ENCODE measurements at places on chromosomes 3 and 15.

GRCh38 chr3:12719541-12719940 lies 39.5 kb downstream of the TMEM40 start:
- DNase-seq = no peak

GRCh38 chr15:101651554-101652097 lies 555 bp downstream of the TM2D3 start:
- DNase-seq = no peak

GRCh38 chr15:48992545-48992944 lies 28.8 kb upstream of the SHC4 start:
- no peak for DNase-seq

GRCh38 chr3:189143321-189143720 lies 28.4 kb upstream of the TPRG1 start:
- no peak for DNase-seq

DNA sequence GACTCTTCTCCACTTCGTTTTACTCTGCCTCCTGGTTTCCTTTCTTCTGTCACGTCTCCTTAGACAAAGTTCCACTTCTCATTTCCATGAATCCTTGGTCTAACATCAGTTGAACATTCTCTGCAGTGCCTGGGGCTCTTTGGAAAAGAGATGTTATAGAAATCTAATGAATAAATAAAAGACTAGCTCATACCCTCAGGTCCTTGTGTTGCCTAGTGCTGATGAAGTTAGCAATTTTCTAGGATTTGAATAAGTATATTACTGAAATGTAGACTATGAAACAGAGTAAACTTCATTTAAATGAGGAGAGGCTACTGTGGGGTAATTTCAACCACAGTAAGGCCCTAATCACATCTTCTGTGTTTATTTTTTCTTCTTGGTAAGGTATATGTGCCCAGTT lies 146.9 kb upstream of the CADPS start:
- no peak for DNase-seq

GRCh38 chr3:32614956-32615355 lies 44.3 kb upstream of the DYNC1LI1 start:
- DNase-seq = no peak

GRCh38 chr3:162142511-162142910 lies 645.9 kb downstream of the OTOL1 start:
- DNase-seq = no peak

- DNase-seq = no peak
These were observed 238.7 kb downstream of the ZPLD1 start for GRCh38 chr3:102673271-102674115.

DNA sequence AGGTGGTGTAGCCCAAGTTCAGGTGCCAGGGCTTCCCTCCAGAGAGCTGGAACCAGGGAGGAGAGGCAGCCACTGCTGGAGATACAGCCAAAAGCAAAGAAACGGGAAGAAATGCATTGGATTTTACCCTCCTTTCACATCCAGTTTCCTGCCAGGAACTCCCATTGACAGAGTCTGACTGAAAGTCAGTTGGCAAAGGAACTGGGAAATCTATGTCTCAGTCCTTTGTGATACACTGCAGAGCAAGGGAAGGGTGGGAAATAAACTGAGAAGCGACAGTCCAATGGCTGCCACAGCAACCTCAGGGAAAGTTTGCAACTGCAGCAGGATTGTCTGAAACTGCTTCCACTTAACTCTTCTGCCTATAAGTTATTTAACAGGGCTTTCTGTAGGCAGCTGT lies 142.6 kb downstream of the SATB1 start:
- no peak for DNase-seq

DNA sequence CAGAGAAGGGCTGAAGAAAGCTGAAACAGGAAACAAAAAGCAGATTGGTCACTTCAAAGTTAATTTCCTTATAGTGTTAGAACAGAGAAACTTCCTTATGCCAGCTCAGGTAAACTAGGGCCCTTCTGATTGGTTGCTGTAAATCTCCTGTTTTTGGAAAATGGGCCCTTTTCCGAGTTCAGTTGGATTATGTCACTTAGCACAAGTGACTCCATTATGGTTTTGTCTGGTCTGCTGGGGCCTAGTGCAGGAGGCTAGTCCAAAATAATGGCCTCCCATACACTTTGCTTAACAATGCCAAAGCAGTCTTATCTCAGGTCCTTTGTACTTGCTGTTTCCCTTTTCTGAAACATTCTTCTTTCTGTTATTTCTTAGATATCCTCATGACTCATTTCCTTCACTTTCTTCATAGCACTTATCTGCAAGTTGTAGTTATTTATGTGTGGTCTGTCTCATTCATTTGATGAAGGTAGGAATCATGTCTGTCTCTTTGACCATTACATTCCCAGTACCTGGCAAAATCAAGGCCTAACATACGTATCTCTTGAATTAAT lies 7.7 kb upstream of the DCP1A start:
- no peak for DNase-seq

DNA sequence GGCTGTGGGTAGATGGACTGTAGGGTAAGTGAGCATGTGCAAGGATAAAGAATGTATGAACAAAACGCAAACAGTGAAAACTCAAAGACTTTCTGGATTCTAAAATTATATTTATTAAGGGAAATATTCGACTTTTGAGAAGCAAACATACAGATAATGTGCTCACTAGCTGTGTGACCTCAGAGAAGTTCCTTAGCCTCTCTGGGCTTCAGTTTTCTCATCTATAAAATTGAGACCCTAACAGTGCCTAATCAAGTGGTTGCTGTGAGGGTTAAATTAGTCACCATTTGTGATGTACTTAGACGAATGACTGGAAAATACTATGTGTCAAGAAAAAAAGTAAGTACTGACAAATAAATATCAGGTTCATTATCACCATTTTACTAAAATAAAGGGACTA lies 261.7 kb downstream of the MAGI1 start:
- DNase-seq = no peak

GRCh38 chr15:88954431-88955277 lies 41.5 kb upstream of the MFGE8 start:
- DNase-seq = no peak

DNA sequence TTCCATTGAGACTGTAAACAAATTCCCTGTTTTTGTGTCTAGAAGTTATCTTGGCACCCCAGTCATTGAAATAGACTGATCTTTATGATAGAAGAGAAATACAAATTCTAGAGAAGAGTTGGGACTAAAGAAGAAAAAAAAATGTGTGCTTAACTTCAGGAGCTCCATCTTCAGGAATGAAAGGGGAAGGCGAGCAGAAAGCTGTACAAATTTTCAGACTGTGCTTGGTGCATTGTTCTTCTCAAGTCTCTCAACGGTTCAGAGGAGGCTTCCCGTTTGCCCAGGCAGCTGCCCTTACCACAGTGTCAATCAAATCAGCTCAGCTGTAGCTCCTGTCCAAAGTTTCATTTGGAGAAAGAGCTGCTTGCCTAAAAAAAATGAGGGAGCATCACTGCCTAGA lies 41.7 kb downstream of the OXSM start:
- DNase-seq = no peak

- DNase-seq = no peak
These were observed 37.9 kb downstream of the ETV5 start for GRCh38 chr3:186070996-186071395.

- peak; percentile 61 for DNase-seq
These were observed 78.4 kb downstream of the IQSEC1 start for GRCh38 chr3:12994607-12995388.

DNA sequence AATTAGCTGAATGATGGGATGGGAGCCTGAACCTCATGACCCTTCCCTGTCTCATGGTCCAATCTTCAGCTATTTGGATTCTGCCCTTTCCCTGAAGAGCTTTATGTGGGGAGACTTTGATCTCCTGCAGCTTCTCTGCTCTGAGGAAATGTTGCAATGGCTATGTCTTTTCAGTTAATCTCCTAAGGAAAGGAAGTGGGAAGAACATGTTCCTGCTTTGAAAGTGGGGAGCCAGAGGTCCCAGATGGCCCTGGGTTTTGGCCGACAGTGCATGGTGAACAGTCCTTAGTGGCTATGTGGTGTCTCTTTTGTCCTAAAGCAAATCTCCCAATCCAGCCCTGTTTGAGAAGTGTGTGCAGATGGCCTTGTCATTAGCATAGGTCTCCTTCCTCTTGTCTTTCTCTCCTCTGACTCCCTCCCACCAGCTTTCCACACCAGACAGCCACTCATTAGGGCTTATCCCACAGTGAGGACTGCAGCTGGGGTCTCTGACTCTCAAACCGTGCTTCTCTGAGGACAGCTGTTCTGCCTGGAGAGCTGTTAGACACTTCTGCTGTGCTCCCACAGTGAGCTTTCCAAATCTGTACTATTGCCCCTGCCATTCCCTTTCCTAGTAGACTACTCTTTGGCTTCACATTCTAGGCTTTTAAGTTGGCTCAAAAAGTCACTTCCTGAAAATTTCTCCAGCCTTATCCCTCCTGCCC lies 365.8 kb upstream of the UMPS start:
- DNase-seq = no peak

- DNase-seq = no peak
These were observed 254.3 kb upstream of the LRRC3B start for GRCh38 chr3:26368312-26368711.

GRCh38 chr15:43913941-43914340 lies 87.1 kb downstream of the WDR76 start:
- DNase-seq = no peak

- no peak for DNase-seq
These were observed 43.9 kb downstream of the DTWD1 start for GRCh38 chr15:49664716-49665115.

DNA sequence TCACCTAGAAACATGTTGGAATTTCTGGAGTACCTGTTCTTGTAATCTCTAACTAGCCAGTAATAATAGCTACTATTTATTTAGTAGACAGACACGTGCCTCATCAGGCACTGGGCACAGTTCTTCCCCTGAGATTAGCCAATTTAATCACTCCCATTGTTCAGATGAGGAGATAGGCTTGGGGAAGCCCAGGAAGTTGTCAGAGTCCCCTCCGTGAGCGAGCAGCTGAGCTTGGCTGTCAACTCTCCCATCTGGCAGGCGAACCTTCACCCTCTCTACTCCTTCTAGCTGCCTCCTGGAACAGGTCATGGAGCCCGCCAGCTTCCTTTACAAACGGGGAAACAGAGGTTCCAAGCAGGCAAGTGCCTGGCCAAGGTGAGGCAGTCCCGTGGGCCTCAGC lies 31.1 kb upstream of the FGD5 start:
- no peak for DNase-seq

DNA sequence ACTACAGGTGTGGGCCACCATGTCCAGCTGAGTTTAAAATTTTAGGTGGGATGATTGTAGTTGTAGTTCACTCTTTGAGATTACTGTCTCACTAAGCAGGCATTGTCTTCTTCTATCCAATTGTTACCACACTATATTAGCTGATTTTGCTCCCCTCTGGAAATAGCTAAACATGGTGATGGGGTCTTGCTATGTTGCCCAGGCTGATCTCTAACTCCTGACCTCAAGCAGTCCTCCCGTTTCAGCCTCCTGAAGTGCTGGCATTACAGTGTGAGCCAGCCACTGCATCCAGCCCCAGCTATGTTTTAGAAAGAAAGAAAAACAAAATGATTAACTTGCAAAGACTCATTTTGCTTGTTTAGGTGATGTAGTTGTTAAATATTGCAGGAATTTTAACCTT lies 30.6 kb downstream of the YEATS2 start:
- no peak for DNase-seq

- no peak for DNase-seq
These were observed 2.1 kb upstream of the AMOTL2 start for GRCh38 chr3:134376385-134376765.

- no peak for DNase-seq
These were observed 33.3 kb downstream of the NR2C2 start for GRCh38 chr3:14980689-14981088.

- no peak for DNase-seq
These were observed 76.4 kb upstream of the ETV5 start for GRCh38 chr3:186185194-186185787.

DNA sequence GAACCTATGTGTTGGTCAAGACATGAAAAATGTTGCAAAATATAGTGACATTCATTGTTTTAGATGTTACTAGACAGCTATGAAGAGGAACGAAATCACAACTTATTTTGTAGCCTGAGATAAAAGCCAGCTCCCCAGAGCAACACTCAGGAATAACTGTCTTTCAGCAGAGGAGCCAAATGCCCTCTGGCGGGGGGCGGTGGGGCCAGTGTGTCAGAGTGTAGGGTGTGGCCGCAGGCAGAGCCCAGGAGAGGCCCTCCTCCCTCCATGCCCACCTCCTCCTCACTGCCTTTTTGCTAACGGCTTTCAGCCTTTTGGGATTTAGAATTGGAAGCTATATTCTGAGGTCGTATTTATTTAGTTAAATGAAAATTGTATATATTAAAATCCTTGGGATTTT lies 16.9 kb downstream of the APOD start:
- no peak for DNase-seq

DNA sequence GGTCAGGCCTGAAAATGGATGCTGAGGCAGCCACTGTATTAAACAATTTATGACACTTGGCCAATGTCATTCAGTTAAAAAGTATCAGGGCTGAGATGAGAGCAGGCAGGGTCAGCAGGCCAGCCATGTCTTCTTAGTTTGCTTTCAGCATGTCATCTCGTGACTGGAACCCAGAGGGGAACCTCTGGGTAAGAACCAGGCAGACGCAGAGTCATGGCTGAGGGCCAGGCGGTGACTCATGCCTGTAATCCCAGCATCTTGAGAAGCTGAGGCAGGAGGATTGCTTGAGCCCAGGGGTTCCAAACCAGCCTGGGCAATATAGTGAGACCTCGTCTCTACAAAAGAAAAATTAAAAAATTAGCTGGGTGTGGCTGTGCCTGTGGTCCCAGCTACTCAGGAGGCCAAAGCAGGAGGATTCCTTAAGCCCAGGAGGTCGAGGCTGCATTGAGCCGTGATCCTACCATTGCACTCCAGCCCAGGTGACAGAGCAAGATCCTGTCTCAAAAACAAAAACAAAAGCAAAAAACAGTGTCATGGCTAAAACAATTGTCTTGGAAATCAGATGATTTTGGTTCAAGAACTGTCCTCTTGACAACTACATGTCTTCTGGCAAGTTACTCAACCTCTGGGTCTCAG lies 11.7 kb downstream of the BCL2L10 start:
- no peak for DNase-seq

- DNase-seq = no peak
These were observed 66.8 kb upstream of the RAD18 start for GRCh38 chr3:9030034-9030433.

GRCh38 chr3:147304756-147305155 lies 101.6 kb downstream of the ZIC4 start:
- DNase-seq = no peak

DNA sequence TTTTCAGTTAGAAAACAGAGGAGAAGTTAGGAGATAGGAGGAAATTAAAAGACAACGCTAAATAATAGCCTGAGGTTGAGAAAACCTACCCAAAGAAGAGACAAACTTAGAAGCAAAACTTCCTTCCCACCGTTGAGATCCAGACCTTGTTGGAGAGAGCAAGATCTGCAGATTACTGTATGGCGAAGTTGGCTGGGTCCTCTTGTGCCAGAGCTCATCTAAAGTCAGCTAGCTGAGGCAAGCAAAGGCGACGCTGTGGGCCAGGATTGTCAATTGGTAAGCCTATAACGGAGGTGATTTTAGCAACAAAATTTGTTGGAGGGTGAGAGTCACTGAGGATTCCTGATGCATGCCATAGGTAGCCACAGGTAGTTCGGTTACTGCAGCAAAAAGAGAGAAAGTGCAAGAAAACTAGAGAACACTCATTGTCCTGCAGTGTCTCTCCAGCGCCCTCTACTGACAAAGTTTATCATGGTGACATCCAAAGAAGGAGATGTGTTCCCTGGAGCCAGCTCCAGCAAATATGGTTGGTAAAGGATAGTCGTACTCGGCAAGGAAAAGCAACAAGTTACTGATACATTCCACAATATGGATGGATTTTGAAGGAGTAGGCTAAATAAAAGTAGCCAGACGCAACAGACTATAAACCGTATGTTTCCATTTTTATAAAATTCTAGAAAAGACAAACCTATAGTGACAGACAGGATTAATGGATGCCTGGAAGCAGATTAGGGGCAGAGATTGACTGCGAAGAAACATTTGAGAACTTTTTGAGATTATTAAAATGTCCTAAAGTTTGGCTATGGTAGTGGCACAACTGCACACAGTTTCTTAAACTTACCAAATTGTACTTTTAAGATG lies 9.8 kb upstream of the OR5K4 start:
- no peak for DNase-seq

Measured in NCI-H1092 (cell line).